H1 (cell line): ENCODE measurements at places on chromosomes 1 and 21. TPM values are rescaled to one million over a fixed set of nuclear protein-coding genes. Genes with fewer than 3 reads are reported as not detected.

Gene TSPEAR
- 0.58 and 1.1 TPM in 2 replicates for total RNA-seq

Gene CDKN2C
- not detected in 2 replicates for total RNA-seq

Gene PYCR2
- 84.3 and 84.6 TPM in 2 replicates for total RNA-seq

Gene VSIG8
- total RNA-seq: not detected in 2 replicates

Gene SLFNL1
- not detected in 2 replicates for total RNA-seq

Gene RHOU
- total RNA-seq: 3.4 and 3.5 TPM in 2 replicates

Gene ADAMTS1
- total RNA-seq: 19.6 and 22.4 TPM in 2 replicates

Gene KDM5B
- 210 and 221 TPM in 2 replicates for total RNA-seq

Gene TNNT2
- 21.0 and 22.6 TPM in 2 replicates for total RNA-seq

Gene GORAB
- total RNA-seq: 9.6 and 12.4 TPM in 2 replicates

Gene KCNT2
- total RNA-seq: 9.3 and 10.2 TPM in 2 replicates

Gene DENND2D
- total RNA-seq: 0.57 and 0.58 TPM in 2 replicates

Gene TMEM269
- 0.35 and 0.61 TPM in 2 replicates for total RNA-seq

Gene DISP3
- total RNA-seq: 4.6 and 5.3 TPM in 2 replicates

Gene VTCN1
- 0.27 TPM in 1 of 2 replicates, not detected in the other for total RNA-seq

Gene PEA15
- total RNA-seq: 75.1 and 78.8 TPM in 2 replicates

Gene S1PR1
- 3.1 and 3.5 TPM in 2 replicates for total RNA-seq

Gene ANGPTL3
- total RNA-seq: not detected in 2 replicates

Gene CACHD1
- total RNA-seq: 42.5 and 44.7 TPM in 2 replicates

Gene TNFSF4
- 0.59 and 0.63 TPM in 2 replicates for total RNA-seq

Gene ASCL5
- total RNA-seq: 0.41 and 0.44 TPM in 2 replicates

Gene PCP4L1
- total RNA-seq: 1.0 and 1.9 TPM in 2 replicates

Gene GJA4
- 2.7 and 3.2 TPM in 2 replicates for total RNA-seq

Gene ACTL8
- 0.47 and 1.1 TPM in 2 replicates for total RNA-seq
